Activated CD4-positive, alpha-beta T cell treated with anti-CD3 and anti-CD28 coated beads, Interleukin-2, Interleukin-4, amounts not matched to agents 100 ng/mL and 50 ng/mL, durations not matched to agents 16 hours and 8 hours (primary cell): ENCODE measurements at places on chromosomes 1 and 21.

- DNase-seq, result no peak
Measured at GRCh38 chr21:28213261-28213660, 779.4 kb downstream of the LTN1 start.

- DNase-seq, result no peak
Measured at GRCh38 chr1:190196020-190196419, 281.6 kb downstream of the BRINP3 start.

- no peak for DNase-seq
Measured at GRCh38 chr1:70205071-70205433, 327 bp downstream of the LRRC40 start.

GRCh38 chr1:230632273-230632873 lies 9.9 kb upstream of the COG2 start:
- DNase-seq, result peak; percentile 25

- DNase-seq, result no peak
Measured at GRCh38 chr1:70811815-70812214, 235.8 kb downstream of the PTGER3 start.

DNA sequence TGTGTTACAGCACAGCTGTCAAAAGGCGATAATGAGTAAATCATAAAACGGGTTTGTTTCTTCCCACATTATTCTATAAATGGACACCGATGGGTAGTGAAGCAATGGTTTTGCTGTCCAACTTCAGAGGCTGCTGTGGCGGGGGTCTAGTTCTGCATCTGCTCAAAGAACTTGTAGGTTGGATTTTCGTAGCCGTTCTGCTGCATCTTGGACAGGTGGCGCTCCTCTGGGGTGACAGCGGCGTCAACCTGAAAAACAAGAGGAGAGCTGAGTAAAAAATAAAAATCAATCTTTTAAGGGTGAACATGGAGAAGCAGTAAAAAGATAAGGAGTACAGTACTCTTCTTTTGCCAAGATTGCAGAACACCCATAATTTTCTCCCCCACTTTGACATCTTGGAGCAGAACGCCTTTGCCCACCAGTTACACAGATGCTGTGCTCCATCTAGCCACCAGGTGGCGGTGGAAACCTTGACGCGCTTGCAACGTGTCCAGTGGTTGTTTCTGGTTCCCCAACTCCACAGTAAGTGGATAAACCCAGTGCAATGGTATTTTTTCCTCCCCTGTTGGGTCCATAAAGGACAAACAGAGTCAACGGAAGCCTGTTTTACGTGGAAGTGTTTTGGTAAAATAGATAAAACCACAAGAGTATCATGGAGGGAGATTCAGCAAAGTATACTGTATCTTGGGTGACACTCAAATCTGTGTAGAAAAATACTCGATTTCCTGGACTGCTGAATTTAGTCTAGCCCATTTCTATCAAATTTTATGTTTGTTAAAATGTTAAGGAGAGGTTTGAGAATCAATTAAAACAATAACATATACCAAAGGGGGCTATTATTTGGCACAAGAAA lies 147.0 kb downstream of the GABPA start:
- DNase-seq, result peak; percentile 66

DNA sequence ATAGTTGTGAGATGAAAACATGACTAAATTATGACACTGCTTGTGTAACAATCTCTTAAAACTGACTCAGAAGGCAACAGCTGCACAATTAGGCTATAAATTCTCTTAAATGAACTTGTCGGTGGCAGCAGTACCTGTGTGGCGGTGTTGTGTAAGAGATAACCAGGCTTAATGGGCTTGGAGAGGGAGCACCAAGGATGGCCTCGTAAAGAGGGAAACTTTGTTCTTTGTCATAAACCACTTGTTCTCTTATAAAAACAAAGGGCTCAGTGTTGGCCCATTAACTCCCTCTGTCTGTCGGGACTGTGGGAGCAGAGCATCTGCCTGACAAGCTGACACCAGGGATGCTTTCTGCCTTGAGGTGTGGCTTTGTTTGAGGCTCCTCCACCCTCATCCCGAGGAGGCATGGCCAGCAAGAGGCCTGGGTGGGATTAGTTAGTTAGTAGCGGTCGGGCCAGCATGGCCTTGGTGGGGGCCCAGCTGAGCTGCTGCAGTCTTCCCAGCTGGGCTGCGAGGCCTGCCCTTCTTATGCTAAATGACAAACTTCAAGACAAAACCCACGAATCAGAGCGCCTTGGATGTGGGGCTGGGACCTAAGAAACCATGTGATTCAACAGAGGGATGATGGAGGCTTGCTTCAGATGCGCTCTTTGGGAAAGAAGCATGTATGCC lies 171.4 kb downstream of the CAMTA1 start:
- no peak for DNase-seq

GRCh38 chr1:67058242-67058641 lies 4.3 kb upstream of the SLC35D1 start:
- DNase-seq, result no peak

DNA sequence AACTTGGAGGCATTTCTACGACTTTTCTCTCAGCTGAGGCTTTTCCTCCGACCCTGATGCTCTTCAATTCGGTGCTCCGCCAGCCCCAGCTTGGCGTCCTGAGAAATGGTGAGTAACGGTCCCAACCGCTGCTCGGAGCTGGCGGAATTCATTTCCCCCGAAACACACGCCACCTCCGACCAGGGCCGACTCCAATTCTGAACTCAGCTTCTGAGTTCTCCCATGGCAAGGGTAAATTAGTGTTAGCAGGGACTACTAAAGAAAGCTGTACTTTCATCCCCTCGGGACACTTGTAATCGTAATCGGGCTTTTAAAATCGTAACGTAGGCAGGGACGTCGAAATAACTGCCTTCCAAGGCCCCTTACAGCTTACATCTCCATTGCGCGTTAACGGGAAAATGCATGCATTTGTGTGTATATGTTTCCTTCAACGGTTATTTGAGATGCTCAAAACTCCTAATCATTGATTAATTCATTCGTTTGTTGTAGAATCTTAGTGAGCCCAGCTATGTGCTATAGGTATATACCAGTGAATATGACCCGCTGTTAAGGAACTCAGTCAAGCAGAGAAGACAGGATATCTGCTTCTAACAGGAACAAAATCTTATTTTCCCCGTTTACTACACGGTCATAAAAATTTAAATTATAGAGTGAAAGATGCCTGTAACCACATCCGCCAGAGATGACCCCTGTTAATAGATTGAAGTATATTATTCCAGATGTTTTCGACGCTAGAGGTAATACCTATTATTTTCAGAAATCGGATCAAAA lies 472 bp downstream of the DTL start:
- no peak for DNase-seq

DNA sequence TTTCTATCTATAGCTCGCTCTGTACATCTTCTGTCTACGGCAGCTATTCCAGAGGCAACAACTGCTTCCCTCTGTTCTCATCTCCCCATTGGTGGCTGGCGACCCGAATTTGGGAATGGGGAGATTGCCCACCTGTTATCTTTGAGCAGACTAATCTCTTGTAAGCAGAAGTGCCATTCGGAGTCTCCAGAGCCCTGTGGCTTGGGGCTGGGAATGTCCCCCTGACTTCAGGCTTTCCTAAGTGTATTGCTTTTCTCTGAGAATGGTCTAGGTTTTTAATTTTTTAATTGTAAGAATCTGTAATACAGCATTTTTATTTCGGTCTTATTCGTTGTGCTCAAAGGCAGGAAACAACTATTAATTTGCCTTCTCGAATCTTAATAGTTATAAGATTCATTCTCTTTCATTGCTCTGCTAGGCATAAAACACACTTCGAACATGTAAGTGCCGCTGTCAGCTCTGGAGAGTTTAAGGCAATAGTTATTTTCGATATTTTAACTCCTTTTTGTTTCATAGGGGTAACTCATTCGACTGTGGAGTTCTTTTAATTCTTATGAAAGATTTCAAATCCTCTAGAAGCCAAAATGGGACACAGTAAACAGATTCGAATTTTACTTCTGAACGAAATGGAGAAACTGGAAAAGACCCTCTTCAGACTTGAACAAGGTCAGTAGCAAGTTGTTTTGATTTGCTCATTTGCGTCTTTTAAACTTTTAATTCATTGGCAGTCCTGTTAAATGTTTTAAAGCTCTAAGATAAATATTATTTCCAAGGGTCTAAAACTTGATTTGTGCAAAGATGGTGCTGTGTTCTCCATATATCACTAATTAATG lies 514 bp downstream of the AGL start:
- DNase-seq, result no peak

- DNase-seq, result no peak
Measured at GRCh38 chr1:24285231-24285630, 33.9 kb upstream of the GRHL3 start.

- no peak for DNase-seq
Measured at GRCh38 chr1:78101514-78101913, 55.7 kb downstream of the GIPC2 start.

DNA sequence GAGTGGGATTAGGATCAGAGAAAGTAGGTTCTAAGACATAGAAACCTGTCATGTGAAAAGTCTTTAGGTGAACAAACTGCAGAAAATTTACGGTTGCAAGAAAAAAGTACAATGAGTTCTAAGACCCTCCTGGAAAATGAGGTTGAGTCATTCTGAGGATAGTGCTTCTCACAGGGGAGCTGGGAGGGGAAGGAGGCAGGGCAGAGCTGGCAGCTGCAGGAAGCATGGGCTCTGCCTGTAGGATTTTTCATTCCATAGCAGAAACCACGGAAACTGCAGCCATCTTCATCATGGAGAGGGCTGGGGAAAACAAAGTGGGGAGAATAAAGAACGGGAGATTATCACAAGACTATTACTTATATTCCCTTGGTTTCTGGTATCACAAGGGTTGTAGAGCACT lies 25.8 kb upstream of the THEM4 start:
- no peak for DNase-seq

GRCh38 chr1:173329726-173330125 lies 122.6 kb upstream of the TNFSF4 start:
- DNase-seq, result no peak

DNA sequence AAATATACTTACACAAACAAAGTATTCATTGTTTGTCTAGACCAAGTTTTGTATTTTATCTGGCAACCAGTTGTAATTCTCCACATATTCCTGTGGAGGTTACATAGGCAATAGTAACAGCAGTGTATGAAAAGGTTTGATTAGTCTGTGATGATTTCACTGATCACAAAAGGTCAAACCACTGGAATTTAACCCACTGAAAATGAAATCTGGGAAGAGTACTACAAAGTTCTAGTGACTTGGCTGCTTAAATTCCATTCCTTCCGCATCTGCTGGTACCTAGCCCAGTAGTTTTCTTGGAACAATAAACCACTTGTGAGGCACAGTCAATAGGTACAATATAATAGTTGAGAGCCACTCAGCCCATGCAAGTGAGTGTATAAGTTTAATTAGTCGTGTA lies 205.4 kb downstream of the NFIA start:
- no peak for DNase-seq

DNA sequence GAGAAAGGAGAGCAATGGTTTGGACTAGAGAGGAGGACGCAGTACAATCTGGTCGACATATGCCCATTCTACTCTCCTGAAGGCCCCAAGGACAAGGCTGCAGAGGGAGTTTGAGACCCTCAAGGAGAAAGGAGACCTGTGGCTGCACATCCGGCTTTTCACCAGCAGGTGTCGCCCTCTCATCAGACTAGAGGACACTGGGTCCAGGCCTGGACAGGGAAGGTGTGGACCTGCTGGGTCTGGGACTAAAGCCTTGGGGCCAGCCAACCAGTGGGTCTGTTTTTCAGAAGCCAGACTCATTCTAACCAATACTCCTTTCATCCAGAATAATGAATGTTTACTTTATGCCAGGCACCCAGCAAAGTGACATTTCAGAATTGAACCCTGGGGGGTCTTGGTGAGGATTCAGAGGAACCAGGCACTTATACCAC lies 5.0 kb downstream of the SRARP start:
- peak; percentile 79 for DNase-seq

DNA sequence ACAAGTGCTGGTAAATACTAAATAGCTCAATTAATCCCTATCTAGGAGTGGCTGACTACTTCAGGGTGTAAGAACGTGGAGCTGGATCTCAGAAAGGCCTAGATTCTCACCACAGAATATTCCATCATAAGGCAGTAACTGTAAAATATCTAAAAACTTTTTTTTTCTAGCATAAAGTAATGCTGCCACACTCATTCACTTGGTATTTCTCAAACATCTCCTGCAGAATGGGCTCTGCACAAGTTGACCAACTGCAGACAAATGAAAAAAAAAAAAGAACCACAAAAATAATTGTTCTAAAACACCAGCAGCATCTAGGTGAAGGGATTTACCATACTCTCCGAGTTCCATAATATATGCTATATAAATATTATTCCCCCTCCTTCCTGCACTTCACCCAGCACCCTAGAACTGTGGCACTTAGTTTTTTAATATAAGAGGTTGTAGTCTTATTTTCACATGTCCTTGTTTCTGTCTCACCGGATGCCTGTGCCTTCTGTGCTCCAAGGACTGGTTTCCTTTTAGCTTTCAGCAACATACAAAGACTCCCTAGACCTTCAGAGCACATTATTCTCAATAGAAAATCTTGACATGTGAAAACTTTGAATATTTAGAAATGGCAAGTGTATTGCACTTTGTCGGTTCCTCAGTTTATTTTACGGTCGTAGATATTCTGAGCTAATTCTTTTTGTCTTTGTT lies 8.9 kb downstream of the VSIG8 start:
- no peak for DNase-seq

DNA sequence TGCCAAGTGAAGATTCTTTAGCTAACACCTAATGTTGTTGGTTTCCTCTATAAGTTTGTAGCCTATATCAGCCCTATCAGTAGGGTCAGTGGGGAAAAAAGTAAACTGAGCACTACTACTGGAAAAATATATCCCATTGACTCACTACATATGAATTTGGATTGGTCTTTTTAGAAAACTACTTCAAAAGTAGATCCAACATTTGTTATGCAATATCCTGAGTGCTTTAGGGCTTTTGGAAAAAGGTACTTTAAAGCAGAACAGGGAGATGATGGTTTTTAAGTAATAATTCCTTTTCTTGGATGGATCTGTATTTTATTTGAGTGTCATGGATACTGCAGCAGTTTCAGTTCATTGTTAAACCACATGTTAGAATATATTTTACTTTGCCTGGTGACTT lies 7.1 kb downstream of the C1orf21 start:
- DNase-seq, result no peak

DNA sequence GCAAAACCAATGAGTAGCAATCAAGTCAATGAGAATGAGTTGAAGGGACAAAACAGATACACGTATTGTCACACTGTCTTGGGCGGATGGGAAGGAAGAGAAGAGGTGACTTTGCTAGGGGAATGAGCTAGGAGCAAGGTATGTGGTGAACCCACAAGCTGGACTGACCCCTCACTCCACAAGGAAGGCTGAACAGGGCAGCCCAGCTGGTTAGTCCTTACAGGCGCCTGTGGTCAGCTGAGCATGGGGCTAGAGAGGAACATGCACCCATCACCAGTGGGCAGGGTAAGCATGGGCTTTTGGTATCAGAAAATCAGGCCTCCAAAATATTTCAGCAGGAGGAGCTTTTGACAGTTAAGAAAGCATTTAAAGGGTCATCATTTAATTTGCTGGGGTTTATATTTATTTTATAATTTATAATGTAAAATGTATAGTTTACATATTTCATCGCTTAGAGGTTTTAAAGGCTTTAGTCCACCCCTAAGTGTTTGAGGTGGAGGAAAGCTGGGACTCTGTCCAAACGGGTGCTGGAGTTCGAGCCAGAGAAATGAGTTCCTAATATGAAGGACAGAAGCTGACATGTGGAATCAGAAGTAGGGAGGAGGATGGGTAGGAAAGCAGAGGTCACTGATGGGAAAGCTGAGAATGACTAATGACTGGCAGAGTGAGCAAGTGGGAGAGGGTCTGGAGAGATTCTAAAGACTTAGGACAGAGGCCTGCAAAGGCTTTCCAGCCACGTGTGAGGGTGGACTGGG lies 22.0 kb upstream of the ACBD6 start:
- no peak for DNase-seq
